ENCODE measurements at places on chromosomes 3 and 15.
A peak's percentile ranks its signal among the peaks of the same experiment; 100 is the strongest.

- H3K36me3 ChIP-seq: no peaks in the 10 kb centered on the region
- peaks cover 53% of the 10 kb centered on the region for H3K4me1 ChIP-seq
- H3K4me3 ChIP-seq: no peak overlapping the region
These were observed 37.8 kb upstream of the SPTSSB start for GRCh38 chr3:161409069-161409468.

DNA sequence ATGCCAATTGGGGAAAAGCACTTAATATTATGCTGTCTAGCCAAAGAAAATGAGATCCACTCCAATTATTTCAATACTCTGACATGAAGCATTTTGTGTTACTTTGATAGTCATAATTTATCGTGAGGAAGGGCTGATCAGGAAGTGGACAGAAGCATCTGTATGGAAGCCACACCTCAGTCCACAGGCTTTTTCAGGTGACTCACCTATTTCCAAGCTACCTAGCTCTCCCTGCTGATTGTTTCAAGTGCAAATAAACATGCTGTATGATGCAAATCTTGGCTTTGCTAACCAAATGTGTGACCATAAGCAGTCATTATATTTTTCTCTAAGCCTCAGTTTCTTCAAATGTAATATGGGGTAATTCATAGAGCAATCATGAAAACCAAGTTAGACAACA lies 30.8 kb upstream of the CPB1 start:
- H3K27me3 ChIP-seq: no peaks in the 10 kb centered on the region
- H3K4me3 ChIP-seq: no peak overlapping the region
- no peaks in the 10 kb centered on the region for H3K36me3 ChIP-seq
- peak overlapping the region; percentile 58 for H3K27ac ChIP-seq

- DNase-seq: peak; percentile 91
- no peaks in the 10 kb centered on the region for H3K36me3 ChIP-seq
- H3K27me3 ChIP-seq: peaks cover 82% of the 10 kb centered on the region
- no peaks in the 10 kb centered on the region for H3K4me1 ChIP-seq
- H3K27ac ChIP-seq: no peak overlapping the region
These were observed 7.4 kb upstream of the IGDCC3 start for GRCh38 chr15:65384895-65385869.

GRCh38 chr3:170414202-170414663 lies 4.4 kb upstream of the CLDN11 start:
- DNase-seq: peak; percentile 55
- H3K4me1 ChIP-seq: peaks cover 8% of the 10 kb centered on the region
- no peaks in the 10 kb centered on the region for H3K27me3 ChIP-seq

GRCh38 chr15:73897441-73898261 lies 24.3 kb downstream of the TBC1D21 start:
- H3K36me3 ChIP-seq: no peaks in the 10 kb centered on the region
- H3K27me3 ChIP-seq: peaks cover 83% of the 10 kb centered on the region
- no peak overlapping the region for H3K4me3 ChIP-seq
- no peak overlapping the region for H3K27ac ChIP-seq

GRCh38 chr3:32973982-32974381 lies 22.5 kb downstream of the CCR4 start:
- no peak overlapping the region for H3K27ac ChIP-seq
- no peaks in the 10 kb centered on the region for H3K36me3 ChIP-seq

GRCh38 chr3:17949101-17949500 lies 206.7 kb upstream of the TBC1D5 start:
- H3K27me3 ChIP-seq: no peaks in the 10 kb centered on the region
- H3K36me3 ChIP-seq: no peaks in the 10 kb centered on the region
- H3K27ac ChIP-seq: no peak overlapping the region

GRCh38 chr3:61522060-61522459 lies 39.3 kb upstream of the PTPRG start:
- no peak overlapping the region for H3K27ac ChIP-seq
- no peak overlapping the region for H3K4me3 ChIP-seq
- no peaks in the 10 kb centered on the region for H3K27me3 ChIP-seq
- H3K36me3 ChIP-seq: no peaks in the 10 kb centered on the region
- no peak for DNase-seq

DNA sequence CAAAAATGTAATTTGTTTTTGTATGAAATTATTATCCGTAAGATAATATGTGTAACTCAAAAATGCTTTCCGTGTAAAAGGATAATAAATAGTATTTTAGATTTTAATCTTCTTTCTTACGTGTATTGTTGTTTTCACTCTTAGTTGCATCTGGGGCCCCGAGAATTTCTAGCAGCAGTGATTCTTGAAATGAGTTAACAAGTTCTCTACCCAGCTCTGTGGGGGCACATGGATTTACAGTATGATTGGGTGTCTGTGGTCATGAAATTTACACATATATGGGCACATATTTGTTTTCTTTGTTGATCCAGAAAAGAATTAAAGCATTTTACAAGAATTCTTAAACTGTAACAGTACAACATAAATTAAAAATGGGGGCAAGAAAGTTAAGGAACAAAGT lies 145.9 kb upstream of the LRRFIP2 start:
- H3K36me3 ChIP-seq: peaks cover 47% of the 10 kb centered on the region
- no peaks in the 10 kb centered on the region for H3K27me3 ChIP-seq
- H3K27ac ChIP-seq: no peak overlapping the region
- H3K4me1 ChIP-seq: no peaks in the 10 kb centered on the region

DNA sequence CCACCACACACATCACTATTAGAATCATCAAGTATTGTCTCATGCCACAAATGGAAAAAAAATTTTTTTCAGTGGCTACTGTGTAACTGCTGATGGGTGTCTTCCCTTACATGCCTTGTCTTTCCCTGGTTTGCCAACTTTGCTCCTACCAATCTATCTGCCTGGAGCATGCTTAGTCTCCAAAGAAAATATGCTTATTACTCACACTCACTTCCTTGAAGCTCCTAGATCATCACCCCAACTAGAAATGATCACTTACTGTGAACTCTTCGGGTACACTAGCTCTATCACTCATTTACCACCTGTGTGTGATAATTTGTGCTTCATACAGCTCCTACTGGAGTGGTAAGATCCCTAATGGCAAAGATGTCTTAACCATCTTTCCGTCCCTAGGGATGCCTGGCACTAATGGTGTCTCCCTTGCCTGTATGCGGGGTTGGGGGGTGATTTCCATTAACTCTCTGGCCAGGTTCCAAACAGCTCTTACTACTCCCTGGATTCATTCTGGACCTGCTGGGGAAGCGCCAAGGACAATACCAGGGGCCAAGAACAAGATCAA lies 799 bp downstream of the VPS33B start:
- peak overlapping the region; percentile 89 for H3K27ac ChIP-seq
- no peak for DNase-seq
- peaks cover 29% of the 10 kb centered on the region for H3K36me3 ChIP-seq
- no peaks in the 10 kb centered on the region for H3K27me3 ChIP-seq
- H3K4me1 ChIP-seq: peaks cover 35% of the 10 kb centered on the region

DNA sequence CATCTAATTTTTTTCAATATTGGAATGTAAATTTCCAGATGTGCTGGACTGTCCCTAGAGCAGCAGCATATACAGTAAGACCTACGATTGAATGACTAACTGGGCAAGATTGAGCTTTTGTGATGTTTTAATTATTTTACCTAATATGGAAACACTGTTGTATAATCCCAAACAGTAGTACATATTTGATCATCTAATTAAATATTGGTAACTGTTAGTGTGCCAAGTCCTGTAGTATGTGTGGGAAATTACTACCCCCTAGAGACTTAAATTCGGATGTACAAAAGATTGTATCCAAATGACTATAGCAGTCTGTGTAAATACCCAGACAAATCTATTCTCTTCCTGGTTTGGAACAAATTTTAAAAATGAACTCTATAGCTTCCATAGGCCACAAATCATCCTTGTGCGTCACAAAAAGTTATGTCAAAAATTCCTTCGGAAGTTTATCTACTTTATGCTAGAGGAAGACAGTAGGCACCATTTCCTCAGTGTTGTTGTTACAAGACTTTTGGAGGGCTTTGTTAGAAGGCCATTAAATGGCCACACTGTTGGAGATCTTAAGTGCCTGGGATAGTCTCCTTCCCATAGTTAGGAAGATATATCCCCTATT lies 41.6 kb downstream of the NKIRAS1 start:
- H3K36me3 ChIP-seq: peaks cover 5% of the 10 kb centered on the region
- H3K27me3 ChIP-seq: no peaks in the 10 kb centered on the region
- no peaks in the 10 kb centered on the region for H3K4me1 ChIP-seq
- no peak overlapping the region for H3K27ac ChIP-seq
- H3K4me3 ChIP-seq: no peak overlapping the region
- no peak for DNase-seq

GRCh38 chr15:72740219-72740618 lies 43.3 kb downstream of the ADPGK start:
- H3K4me1 ChIP-seq: no peaks in the 10 kb centered on the region
- H3K27ac ChIP-seq: no peak overlapping the region
- no peak overlapping the region for H3K4me3 ChIP-seq
- H3K27me3 ChIP-seq: no peaks in the 10 kb centered on the region

GRCh38 chr15:98177966-98178592 lies 217.6 kb downstream of the ARRDC4 start:
- H3K27ac ChIP-seq: no peak overlapping the region
- no peak overlapping the region for H3K4me3 ChIP-seq
- DNase-seq: peak; percentile 68
- no peaks in the 10 kb centered on the region for H3K4me1 ChIP-seq
- H3K27me3 ChIP-seq: peaks cover 84% of the 10 kb centered on the region

GRCh38 chr3:48423883-48424695 lies 5.8 kb downstream of the PLXNB1 start:
- H3K36me3 ChIP-seq: peaks cover 60% of the 10 kb centered on the region
- H3K27ac ChIP-seq: peak overlapping the region; percentile 27
- no peaks in the 10 kb centered on the region for H3K27me3 ChIP-seq
- DNase-seq: no peak

- H3K36me3 ChIP-seq: peaks cover 27% of the 10 kb centered on the region
- H3K27ac ChIP-seq: no peak overlapping the region
- no peak for DNase-seq
- H3K27me3 ChIP-seq: no peaks in the 10 kb centered on the region
- H3K4me1 ChIP-seq: peaks cover 28% of the 10 kb centered on the region
- H3K4me3 ChIP-seq: peak overlapping the region; percentile 80
These were observed 573 bp upstream of the DIS3L start for GRCh38 chr15:66292571-66293418.

- H3K27ac ChIP-seq: no peak overlapping the region
- H3K36me3 ChIP-seq: no peaks in the 10 kb centered on the region
- no peak overlapping the region for H3K4me3 ChIP-seq
- no peak for DNase-seq
- peaks cover 9% of the 10 kb centered on the region for H3K4me1 ChIP-seq
These were observed 50.8 kb upstream of the MUC13 start for GRCh38 chr3:124985349-124985748.

- no peaks in the 10 kb centered on the region for H3K36me3 ChIP-seq
- no peak for DNase-seq
- peaks cover 100% of the 10 kb centered on the region for H3K27me3 ChIP-seq
These were observed 114.8 kb upstream of the ATP2B2 start for GRCh38 chr3:10619989-10620832.

DNA sequence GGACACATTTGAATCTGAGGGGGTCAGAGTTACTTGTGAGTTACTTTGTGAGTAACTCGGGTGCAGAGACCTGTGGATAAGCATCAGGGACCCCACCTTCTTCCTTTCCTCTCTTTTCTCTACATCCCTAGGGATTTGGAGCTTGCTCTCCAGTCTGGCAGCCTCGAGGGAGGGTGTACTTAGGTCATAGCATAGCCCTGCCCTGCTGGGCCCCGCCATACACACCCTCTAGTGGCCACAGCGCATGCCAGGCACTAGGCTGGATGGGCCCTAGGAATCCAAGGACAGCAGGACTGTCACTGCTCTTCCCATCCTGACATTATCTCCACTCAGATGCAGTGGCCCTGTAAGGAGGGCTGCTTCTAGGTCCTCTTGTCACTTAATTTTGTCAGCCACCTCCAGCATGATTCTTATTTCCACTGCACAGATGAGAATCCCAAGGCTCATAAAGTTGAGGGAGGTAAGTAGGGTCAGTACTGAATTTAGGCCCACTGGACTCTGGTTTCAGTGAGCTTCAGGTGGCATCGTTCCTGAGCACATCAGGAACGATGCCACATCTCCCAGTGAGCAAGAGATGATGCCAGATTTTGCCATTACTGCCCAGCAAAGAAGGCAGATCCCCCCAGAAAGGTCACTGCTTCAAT lies 3.6 kb upstream of the SMAD6 start:
- H3K4me1 ChIP-seq: peaks cover 10% of the 10 kb centered on the region
- no peak overlapping the region for H3K27ac ChIP-seq
- peaks cover 34% of the 10 kb centered on the region for H3K36me3 ChIP-seq
- no peak overlapping the region for H3K4me3 ChIP-seq
- no peaks in the 10 kb centered on the region for H3K27me3 ChIP-seq

GRCh38 chr3:46685446-46685845 lies 8.0 kb downstream of the ALS2CL start:
- peaks cover 10% of the 10 kb centered on the region for H3K4me1 ChIP-seq
- DNase-seq: no peak

DNA sequence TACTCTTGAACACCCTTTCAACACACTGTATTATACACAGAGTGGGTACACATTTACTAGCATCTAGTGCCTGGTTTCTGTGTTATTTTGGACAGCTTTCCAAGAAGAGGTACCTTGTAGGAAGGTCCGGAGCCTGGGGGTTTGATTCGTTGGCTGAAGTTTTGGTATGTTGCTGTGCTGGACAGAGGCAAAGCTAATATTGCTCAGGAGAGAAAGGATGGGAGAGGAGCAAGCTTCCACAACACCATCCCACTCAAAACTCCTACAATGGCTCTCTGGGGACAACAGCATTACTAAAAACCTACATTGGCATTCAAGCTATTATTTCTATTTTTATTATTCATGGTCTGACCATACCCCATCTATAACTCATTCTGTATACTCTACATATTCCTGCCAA lies 1.1 kb upstream of the LYSMD2 start:
- H3K36me3 ChIP-seq: peaks cover 23% of the 10 kb centered on the region
- H3K27me3 ChIP-seq: no peaks in the 10 kb centered on the region
- peak overlapping the region; percentile 3 for H3K27ac ChIP-seq

DNA sequence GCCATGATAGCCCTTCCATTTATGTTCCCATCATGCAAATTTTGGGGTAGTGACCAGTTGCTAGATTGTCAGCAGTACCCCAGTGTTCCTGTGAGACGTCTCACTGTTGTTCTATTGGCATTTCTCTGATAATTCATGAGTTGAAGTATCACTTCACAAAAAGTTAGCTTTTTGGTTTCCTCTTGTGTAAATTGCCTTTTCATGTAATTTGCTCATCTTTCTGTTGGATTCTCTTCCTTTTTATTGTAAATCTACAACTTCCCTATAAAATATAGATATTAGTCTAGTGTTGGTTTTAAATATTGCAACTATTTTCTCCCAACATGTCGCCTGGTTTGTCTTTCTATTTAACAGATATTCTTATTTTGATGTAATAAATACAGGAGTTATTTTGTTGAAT lies 7.5 kb upstream of the A4GNT start:
- H3K4me3 ChIP-seq: no peak overlapping the region
- no peaks in the 10 kb centered on the region for H3K4me1 ChIP-seq
- no peaks in the 10 kb centered on the region for H3K36me3 ChIP-seq
- DNase-seq: no peak
- H3K27me3 ChIP-seq: no peaks in the 10 kb centered on the region
- H3K27ac ChIP-seq: no peak overlapping the region

DNA sequence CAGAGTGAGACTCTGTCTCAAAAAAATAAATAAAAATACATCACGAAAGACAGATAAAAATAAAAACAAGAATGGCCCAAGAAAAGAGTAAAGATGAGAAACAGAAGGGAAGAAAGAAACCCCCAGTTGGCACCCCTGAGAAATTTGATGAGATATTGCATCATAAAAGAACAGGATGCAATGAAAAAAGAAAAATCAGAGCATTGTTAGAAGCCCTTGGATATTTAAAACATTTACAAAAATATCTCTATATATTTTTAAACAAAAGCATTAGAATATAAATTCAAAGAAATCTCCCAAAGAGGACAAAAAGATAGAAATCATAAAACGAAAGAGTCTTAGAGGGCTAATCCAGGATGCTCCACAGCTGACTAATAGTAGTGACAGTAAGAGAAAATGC lies 18.6 kb upstream of the ZBTB38 start:
- no peak overlapping the region for H3K4me3 ChIP-seq
- H3K36me3 ChIP-seq: no peaks in the 10 kb centered on the region
- H3K4me1 ChIP-seq: peaks cover 18% of the 10 kb centered on the region
- peaks cover 31% of the 10 kb centered on the region for H3K27me3 ChIP-seq
- no peak overlapping the region for H3K27ac ChIP-seq
- no peak for DNase-seq

Measured in Calu3 (cell line).